Amniotic stem cell (primary cell): ENCODE measurements at places on chromosomes 4 and X.

DNA sequence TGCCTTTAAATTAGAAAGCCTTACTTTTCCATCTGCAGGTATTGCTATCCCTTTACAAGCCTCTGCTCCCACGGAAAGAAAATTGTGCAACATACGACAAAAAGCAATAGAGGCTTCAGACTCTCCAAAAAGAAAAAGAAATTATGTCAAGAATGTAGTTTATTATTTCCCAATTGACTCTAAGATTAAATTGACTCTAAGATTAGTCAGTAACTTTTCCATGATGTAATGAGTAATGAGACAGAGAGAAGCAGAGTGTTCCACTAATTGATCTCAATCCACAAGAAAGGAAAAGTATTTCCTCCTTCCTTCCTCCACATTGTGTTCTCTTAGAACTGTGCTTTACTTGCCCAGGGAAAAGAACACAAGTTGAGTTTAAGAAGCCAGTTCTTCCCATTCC is 345.7 kb upstream of the HS3ST1 start:
- DNase-seq = no peak

DNA sequence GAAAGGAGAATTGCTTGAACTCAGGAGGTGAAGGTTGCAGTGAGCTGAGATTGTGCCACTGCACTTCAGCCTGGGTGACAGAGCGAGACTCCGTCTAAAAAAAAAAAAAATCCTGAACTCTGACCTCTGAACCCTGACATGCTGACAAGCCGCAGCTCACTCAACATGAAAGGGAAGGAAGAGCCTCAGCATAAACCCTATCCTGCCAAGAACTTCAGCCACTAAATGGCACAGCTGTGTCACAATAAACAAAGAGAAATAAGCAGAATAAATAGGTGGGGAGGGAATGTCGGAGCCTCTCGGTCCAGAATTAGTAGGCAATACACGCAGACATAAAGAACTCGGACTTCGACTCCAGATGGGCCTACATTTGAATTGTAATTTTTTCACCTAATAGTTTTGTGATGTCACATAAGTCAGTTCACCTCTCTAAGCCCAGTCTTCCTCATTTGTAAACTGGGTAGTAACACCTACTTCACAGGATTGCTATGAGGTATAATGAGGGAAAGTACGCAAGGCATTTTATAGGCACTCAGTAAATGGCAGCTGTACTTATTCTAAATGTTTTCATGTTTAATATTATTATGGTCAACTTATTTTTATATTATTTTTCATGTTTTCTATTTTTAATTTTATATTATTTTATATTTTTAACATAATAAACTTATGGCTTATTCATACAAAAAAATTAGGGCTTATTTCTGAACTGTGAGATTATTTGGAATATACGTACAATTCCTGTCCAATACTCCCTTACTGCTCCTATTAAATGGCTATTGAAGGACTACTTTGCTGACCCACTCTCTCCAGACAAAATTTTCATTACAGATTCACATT is 243.4 kb downstream of the SCFD2 start:
- DNase-seq = no peak

DNA sequence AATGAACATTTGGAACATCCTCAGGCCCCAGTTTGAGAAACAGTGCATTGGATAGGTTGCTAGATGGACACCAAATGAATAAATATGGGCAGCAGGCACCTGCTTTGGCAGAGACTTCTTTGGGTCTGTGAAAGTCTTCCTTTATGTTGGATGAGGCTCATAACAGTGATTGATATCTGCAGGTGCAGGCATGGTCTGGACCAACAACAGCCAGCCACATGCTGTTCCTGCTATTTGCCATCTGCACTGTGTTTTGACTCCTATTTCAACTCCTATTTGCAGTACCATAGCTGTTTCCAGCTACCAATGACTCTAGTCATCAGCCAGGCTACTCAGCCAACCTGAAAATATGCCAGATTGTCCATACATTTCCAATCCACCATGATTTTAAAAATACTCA is 60.9 kb downstream of the ANAPC4 start:
- no peak for DNase-seq

DNA sequence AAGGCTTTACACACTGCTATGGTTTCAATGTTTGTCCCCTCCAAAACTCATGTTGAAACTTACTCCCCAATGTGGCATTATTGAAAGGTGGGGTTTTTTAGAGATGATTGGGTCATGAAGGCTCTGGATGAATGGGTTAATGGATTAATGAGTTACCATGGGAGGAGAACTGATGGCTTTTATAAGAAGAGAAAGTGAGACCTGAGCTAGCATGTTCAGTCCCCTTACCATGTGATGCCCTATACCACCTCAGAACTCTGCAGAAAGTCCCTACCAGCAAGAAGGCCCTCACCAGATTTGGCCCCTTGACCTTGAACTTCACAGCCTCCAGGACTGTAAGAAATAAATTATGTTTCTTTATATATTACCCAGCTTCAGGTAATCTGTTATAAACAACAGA is 68.9 kb upstream of the CAPN6 start:
- no peak for DNase-seq

DNA sequence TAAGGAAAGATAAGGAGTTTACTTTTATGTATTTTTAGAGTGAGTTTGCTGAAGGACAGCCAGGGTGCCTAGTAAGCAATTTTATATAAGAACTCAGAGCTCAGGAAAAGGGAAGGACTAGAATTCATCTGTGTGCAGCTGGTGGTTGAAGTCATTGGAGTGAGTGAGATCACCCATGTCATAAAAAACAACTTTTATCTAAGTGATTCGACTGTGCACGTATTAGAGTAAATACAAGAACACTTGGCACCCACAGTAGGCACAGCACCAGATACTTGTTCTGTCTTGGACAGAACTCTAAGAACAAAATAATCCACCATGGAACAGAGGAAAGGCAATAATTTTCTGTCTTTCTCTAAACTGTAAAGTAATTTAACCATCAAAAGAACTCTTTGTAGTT is 31.6 kb downstream of the SYNPO2 start:
- no peak for DNase-seq

DNA sequence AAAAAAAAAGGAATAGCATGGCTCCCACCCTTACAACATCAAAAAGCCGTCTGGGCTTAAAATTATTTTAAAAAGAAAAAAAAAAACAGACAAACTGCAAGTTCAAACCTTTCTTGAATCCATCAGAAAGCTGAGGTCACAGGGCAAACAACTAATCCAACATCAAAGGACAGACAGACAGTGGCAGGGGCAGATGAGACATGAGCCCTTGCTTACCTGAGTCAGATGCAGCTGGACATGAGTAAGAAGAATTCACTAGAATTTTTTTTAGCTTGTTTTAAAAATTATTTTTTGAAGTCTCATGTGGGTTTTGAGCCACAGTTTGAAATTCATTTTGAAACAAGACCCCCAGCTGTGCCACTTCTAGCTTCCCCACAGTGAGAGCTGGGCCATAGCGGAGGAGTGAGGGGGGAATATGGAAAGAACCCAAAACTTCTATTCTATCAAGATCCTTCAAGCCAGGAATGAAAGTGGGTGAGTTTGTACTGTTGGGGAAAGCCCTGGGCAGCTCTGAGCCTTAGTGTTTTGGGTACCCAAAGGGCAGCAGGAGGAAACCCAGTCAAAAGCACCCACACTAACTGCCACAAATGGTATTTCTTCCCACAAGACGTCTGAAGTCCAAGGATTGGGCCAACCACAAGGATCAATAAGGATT is 111.4 kb downstream of the ATXN3L start:
- no peak for DNase-seq

GRCh38 chrX:11913001-11913400 is 155.0 kb downstream of the MSL3 start:
- DNase-seq = no peak
